Tracheal epithelial cell (primary cell): ENCODE measurements at places on chromosomes 16 and 17. TPM values are rescaled to one million over a fixed set of nuclear protein-coding genes. Genes with fewer than 3 reads are reported as not detected.

TMEM100 gene
- not detected in 2 replicates for total RNA-seq

HOXB9 gene
- total RNA-seq = 2.9 TPM in 1 of 2 replicates, not detected in the other

CCL22 gene
- not detected in 2 replicates for total RNA-seq

MYH10 gene
- 33.0 and 35.9 TPM in 2 replicates for total RNA-seq

GALR2 gene
- 0.21 TPM in 1 of 2 replicates, not detected in the other for total RNA-seq

LRRC46 gene
- not detected in 2 replicates for total RNA-seq

SMIM36 gene
- under 0.01 TPM in 1 of 2 replicates, not detected in the other for total RNA-seq

CFAP119 gene
- 1.4 TPM in 1 of 2 replicates, not detected in the other for total RNA-seq

SRCIN1 gene
- total RNA-seq = 0.24 and 1.7 TPM in 2 replicates

P4HB gene
- total RNA-seq = 624 and 855 TPM in 2 replicates

CALB2 gene
- total RNA-seq = 0.48 and 2.1 TPM in 2 replicates

RNF227 gene
- 20.5 and 22.8 TPM in 2 replicates for total RNA-seq

SLX1A gene
- 28.9 and 49.7 TPM in 2 replicates for total RNA-seq

DPEP3 gene
- total RNA-seq = not detected in 2 replicates

SLC12A3 gene
- 0.96 TPM in 1 of 2 replicates, not detected in the other for total RNA-seq

CMTM1 gene
- total RNA-seq = 1.7 TPM in 1 of 2 replicates, not detected in the other
